SHP77 (cell line): ENCODE measurements at places on chromosomes 11 and 22.

- no peak for DNase-seq
These were observed 3.3 kb downstream of the TSPAN4 start for GRCh38 chr11:845872-846495.

GRCh38 chr11:28899706-28900105 is 791.5 kb downstream of the METTL15 start:
- DNase-seq: no peak

DNA sequence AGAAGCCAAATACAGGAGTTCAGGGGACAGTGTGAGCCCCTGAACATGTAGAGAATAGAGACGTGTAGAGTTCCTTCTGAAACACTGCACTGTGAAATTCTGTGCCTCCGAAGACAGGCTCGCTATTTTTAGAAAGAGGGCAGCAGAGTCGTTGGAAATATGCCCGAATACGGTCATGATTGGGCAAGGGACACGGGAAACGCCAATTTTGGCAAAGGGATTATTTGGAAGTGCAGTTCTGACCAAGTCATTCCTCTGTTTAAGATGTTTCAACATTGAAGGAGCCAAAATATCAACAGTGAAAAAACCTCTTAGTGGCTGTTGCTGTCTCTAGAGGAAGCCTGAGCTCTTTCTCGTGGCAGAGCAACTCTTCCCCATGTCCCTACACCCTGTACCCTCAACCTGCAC is 9.5 kb upstream of the CBX6 start:
- no peak for DNase-seq

- no peak for DNase-seq
These were observed 8.4 kb downstream of the CWC15 start for GRCh38 chr11:94964934-94965333.

DNA sequence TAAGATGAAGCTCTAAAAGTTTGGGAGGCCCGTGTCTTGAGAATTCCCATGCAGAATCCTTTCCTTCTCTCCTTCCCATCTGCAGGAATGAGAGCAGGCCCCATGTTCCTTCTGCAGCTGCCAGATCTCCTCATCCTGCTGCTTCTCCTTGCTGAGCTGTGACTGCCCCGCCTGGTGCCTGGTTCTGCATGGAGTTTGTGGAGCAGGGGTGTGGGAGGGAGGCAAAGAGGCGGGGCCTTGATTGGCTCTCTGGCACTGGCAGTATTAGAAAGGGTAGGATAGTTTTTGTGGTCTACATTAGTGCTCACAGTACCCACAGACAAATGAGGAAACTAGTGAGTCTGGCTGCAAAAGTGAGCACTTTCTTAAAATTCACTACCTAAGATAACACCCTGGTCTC is 91.1 kb upstream of the CLPB start:
- DNase-seq: no peak

- DNase-seq: no peak
These were observed at the start of gene KDELR3 for GRCh38 chr22:38467904-38468442. KDELR3 (plus strand) TSS chr22:38468096; CDS start chr22:38468234, 138 bp downstream.
